B cell (primary cell): ENCODE measurements at places on chromosomes 5 and 9. TPM values are rescaled to one million over a fixed set of nuclear protein-coding genes. Genes with fewer than 3 reads are reported as not detected.

DNA sequence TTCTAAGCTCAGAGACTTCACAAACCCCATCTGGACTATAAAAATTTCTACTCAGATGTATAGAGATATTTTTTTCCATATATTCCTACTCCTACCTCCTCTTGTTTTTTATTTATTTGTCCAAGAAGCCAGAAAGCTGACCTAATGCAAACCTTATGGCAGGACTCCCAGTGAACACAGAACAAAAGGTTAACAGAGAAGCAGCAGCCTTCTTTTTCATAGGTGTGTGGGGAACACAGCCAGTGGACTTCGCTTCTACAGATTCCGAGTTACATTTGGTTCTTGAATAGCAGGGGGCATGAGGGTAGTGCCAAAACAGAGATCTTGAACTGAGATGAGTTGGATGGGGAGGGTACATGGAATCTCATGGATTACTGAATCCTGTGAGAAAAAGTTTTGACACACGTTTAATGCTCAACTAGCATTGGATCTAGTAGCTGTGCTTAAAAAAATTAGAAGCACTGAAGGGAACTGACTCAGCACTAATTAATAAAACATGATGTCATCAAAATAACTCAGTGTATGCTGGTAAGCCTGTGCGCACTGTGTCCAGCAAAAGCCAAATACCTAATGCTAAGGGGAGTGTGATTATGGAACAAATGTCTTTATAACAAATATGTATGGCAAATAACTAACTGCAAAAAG is 240.1 kb downstream of the GABRB2 start:
- no peak for DNase-seq
- H3K36me3 ChIP-seq, result no peaks in the 10 kb centered on the region
- H3K4me3 ChIP-seq, result no peak overlapping the region
- no peak overlapping the region for H3K27ac ChIP-seq
- no peaks in the 10 kb centered on the region for H3K4me1 ChIP-seq

Gene SPATA31D4
- not detected in 2 replicates for total RNA-seq

Gene HARS2
- 65.1 and 68.0 TPM in 2 replicates for total RNA-seq

DNA sequence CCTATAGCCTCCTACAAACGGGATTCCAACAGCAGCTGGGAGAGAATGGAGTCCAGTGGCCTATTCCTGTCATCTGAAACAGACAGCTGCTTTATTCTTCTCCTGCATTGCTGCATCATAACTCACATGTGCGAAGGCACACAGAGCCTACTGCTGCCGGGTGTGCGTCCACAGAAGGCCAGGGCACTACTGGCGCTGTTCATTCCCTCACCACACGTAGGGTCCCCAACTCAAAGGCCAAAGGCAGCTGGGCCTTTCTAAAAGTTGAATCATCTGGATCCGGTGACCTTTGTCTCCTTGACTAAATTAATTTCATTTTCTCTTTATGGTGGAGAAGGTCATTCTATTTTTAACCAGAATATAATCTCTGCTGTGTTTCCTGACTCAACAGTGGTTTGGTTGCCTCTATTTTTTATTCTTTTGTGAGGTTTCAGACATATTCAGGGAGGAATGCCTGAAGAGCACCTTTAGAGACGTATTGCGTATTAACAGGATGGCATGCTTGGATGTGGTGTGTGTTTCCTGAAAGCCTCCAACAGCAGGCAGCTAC is 10.8 kb upstream of the SPATA24 start:
- no peaks in the 10 kb centered on the region for H3K36me3 ChIP-seq
- H3K27me3 ChIP-seq, result no peaks in the 10 kb centered on the region
- H3K27ac ChIP-seq, result no peak overlapping the region

Gene PFN3
- not detected in 2 replicates for total RNA-seq

DNA sequence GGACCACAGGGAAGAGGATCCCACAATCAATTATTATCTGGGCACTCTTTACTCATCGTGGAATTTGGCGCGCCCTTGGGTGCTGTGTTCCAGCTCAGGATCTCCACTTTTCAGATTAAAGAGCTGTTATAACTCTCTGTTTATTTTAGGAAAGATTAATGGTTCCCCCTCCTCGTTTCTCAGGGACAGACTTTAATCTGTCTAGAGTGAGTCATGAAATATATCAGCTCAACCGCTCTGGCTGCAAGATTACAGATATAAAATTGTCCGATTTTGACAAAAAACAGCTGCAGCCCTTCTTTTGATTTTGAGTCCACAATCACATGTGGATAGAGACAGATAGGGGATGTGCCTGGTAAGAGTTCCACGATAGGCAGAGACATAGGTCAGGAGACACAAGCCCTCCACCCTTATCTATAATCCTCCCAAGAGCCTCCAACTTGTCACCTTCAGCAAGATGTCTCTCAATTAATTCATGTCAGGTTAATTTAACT is 77.6 kb upstream of the ANKRD55 start:
- H3K27ac ChIP-seq, result no peak overlapping the region
- DNase-seq, result no peak
- H3K36me3 ChIP-seq, result no peaks in the 10 kb centered on the region
- H3K4me3 ChIP-seq, result no peak overlapping the region

GRCh38 chr9:113963696-113964494 is 87.8 kb downstream of the ZNF618 start:
- H3K36me3 ChIP-seq, result no peaks in the 10 kb centered on the region
- H3K27me3 ChIP-seq, result no peaks in the 10 kb centered on the region
- H3K4me3 ChIP-seq, result no peak overlapping the region

DNA sequence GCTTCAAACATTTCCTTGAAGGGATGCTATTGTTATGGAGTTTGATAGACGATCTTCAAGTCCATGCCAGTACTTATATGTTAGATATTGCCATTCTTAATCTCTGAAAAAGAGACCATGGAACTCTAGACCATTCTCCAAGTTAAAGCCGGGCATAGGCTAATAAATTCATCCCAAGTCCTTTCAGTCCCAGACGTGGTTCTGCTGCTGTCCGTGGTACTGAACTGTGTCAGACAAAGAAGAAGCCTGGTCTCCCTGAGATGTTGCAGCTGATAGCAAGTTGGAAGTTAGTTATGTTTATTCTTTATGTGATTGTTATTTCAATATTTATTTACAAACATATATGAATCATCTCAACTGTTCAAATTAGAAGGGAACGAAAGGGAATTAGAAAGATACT is 158.7 kb downstream of the NMUR2 start:
- H3K36me3 ChIP-seq, result no peaks in the 10 kb centered on the region
- DNase-seq, result no peak
- no peak overlapping the region for H3K4me3 ChIP-seq
- no peaks in the 10 kb centered on the region for H3K27me3 ChIP-seq
- H3K27ac ChIP-seq, result no peak overlapping the region

GRCh38 chr9:92506184-92506857 is 24.0 kb upstream of the ASPN start:
- no peak overlapping the region for H3K4me3 ChIP-seq
- H3K27ac ChIP-seq, result no peak overlapping the region
- H3K27me3 ChIP-seq, result no peaks in the 10 kb centered on the region

DNA sequence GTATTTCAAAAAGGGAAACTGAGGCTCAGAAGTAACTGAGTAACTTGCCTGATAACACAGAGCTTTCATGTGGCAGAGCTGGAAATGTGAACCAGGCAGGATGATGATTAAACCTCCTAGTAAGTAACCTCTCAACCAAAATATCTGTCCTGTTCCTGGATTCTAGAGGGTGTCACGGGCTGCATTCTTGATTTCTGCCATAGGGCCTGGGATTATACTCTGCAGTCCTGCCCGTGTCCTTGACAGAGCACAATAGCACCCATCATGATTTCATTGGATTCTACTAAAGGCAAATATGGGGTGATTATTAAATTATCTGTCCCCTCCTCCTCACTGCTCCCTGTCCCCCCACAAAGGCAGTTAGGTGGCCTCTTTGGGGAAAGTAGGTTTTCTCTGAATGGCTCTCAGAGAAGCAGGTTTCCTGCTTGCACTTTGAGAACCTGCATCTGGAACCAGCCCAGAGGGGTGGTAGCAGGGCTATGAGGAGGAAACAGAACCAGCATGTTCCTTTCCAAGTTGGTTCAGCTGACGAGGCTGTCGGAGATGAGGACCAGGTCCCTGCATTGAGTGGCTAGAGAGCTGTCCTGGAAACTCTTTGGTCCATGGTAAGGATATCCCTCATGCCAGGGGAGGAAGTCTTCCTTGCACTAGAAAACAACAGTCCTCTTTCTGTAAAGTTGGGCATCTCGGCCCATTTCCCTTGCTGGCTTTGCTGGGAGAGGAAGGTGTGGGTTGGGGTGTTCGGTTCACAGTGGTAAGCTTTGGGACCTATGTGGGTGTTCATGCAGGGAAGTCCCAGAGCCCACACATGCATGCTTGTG is 36.6 kb downstream of the PPARGC1B start:
- no peaks in the 10 kb centered on the region for H3K27me3 ChIP-seq
- no peak for DNase-seq
- peaks cover 3% of the 10 kb centered on the region for H3K36me3 ChIP-seq
- no peak overlapping the region for H3K27ac ChIP-seq
- no peak overlapping the region for H3K4me3 ChIP-seq

Gene NCBP1
- total RNA-seq, result 38.0 and 40.7 TPM in 2 replicates

Gene GRXCR2
- total RNA-seq, result not detected in 2 replicates

Gene ARHGEF37
- 1.1 and 1.7 TPM in 2 replicates for total RNA-seq

- H3K4me3 ChIP-seq, result no peak overlapping the region
- no peaks in the 10 kb centered on the region for H3K36me3 ChIP-seq
- no peaks in the 10 kb centered on the region for H3K4me1 ChIP-seq
- H3K27me3 ChIP-seq, result no peaks in the 10 kb centered on the region
Observed at GRCh38 chr9:7871977-7872730, 72.6 kb upstream of the DMAC1 start.

- H3K4me3 ChIP-seq, result no peak overlapping the region
- H3K4me1 ChIP-seq, result no peaks in the 10 kb centered on the region
- no peaks in the 10 kb centered on the region for H3K27me3 ChIP-seq
- H3K27ac ChIP-seq, result no peak overlapping the region
Observed at GRCh38 chr5:37776826-37777225, 63.0 kb downstream of the GDNF start.

Gene CD72
- 94.6 and 110 TPM in 2 replicates for total RNA-seq

Gene SELENOP
- total RNA-seq, result 0.12 TPM in 1 of 2 replicates, not detected in the other

- no peak overlapping the region for H3K27ac ChIP-seq
- DNase-seq, result no peak
- no peak overlapping the region for H3K4me3 ChIP-seq
- H3K27me3 ChIP-seq, result no peaks in the 10 kb centered on the region
- peaks cover 4% of the 10 kb centered on the region for H3K4me1 ChIP-seq
Observed at GRCh38 chr9:117733465-117733864, 29.3 kb downstream of the TLR4 start.

GRCh38 chr5:111676466-111676865 is 80.5 kb downstream of the NREP start:
- H3K27me3 ChIP-seq, result no peaks in the 10 kb centered on the region
- no peaks in the 10 kb centered on the region for H3K36me3 ChIP-seq
- no peak overlapping the region for H3K27ac ChIP-seq
- H3K4me1 ChIP-seq, result no peaks in the 10 kb centered on the region
- no peak overlapping the region for H3K4me3 ChIP-seq

- no peaks in the 10 kb centered on the region for H3K36me3 ChIP-seq
- H3K27ac ChIP-seq, result no peak overlapping the region
- no peaks in the 10 kb centered on the region for H3K27me3 ChIP-seq
- H3K4me3 ChIP-seq, result peak overlapping the region; percentile 51
- H3K4me1 ChIP-seq, result peaks cover 22% of the 10 kb centered on the region
- DNase-seq, result peak; percentile 34
Observed at GRCh38 chr5:137734962-137735554, 831 bp downstream of the KLHL3 start.

DNA sequence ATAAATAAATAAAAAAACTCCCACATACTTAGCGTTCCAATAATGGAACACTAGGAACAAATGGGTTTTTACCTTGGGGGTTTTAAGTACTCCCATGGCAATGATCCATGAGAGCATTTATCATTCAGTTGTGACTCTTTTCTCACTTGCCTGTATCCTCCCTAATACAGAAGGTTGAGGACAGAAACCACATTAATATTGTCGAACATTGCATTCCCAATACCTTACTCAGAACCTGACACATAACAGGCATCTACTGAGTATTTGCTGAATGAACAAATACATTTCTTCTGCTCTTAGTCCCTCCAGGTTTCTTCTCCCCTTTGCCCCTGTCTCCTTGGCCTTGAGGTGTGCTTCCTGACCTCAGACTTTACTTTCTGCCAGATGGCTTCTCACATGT is 175.9 kb downstream of the CEMIP2 start:
- no peaks in the 10 kb centered on the region for H3K4me1 ChIP-seq
- peaks cover 3% of the 10 kb centered on the region for H3K27me3 ChIP-seq
- no peaks in the 10 kb centered on the region for H3K36me3 ChIP-seq
- H3K4me3 ChIP-seq, result no peak overlapping the region
- no peak overlapping the region for H3K27ac ChIP-seq

GRCh38 chr5:1783216-1783554 is 16.5 kb downstream of the MRPL36 start:
- no peak for DNase-seq
- no peaks in the 10 kb centered on the region for H3K36me3 ChIP-seq
- H3K27me3 ChIP-seq, result no peaks in the 10 kb centered on the region
- peaks cover 18% of the 10 kb centered on the region for H3K4me1 ChIP-seq
- H3K4me3 ChIP-seq, result no peak overlapping the region

DNA sequence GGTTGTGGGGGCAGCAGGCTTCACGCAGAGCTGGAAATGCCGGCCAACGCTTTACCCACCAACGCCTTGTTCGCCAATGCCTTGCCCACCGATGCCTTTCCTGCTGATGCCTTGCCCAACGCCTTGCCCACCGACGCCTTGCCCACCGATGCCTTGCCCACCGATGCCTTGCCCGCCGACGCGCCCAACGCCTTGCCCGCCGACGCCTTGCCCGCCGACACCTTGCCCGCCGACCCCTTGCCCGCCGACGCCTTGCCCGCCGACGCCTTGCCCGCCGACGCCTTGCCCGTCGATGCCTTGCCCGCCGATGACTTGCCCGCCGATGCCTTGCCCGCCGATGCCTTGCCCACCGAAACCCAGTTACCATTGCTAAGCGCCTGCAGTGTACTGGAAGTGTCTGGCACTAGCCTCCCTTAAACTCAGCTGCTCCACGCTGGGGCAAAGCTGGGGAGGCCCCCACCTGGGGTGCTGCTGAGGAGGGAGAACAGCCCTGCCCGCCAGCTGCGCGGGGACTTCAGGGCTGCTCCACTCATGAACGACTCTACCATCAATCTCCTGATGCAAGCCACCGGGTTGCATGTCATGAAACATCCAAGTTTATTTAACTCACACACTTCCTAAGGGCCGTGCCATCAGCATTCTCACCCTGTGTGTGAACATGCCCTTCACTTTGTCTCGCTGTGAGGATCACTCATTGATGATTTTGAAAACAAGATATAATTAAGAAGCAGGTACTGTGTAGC is 1.8 kb downstream of the SLC6A18 start:
- DNase-seq, result no peak
- no peak overlapping the region for H3K27ac ChIP-seq
- no peaks in the 10 kb centered on the region for H3K27me3 ChIP-seq
- no peak overlapping the region for H3K4me3 ChIP-seq
- H3K36me3 ChIP-seq, result no peaks in the 10 kb centered on the region

GRCh38 chr5:112310746-112311145 is 108.3 kb downstream of the EPB41L4A start:
- no peaks in the 10 kb centered on the region for H3K4me1 ChIP-seq
- H3K27ac ChIP-seq, result no peak overlapping the region
- DNase-seq, result no peak
- no peaks in the 10 kb centered on the region for H3K36me3 ChIP-seq
- H3K27me3 ChIP-seq, result no peaks in the 10 kb centered on the region
- no peak overlapping the region for H3K4me3 ChIP-seq
